Tibial nerve (tissue), 4 donors: ENCODE measurements at places on chromosomes 12 and 14.

- no peak for DNase-seq
Observed at GRCh38 chr12:2958432-2959191, 585 bp upstream of the TEAD4 start.

DNA sequence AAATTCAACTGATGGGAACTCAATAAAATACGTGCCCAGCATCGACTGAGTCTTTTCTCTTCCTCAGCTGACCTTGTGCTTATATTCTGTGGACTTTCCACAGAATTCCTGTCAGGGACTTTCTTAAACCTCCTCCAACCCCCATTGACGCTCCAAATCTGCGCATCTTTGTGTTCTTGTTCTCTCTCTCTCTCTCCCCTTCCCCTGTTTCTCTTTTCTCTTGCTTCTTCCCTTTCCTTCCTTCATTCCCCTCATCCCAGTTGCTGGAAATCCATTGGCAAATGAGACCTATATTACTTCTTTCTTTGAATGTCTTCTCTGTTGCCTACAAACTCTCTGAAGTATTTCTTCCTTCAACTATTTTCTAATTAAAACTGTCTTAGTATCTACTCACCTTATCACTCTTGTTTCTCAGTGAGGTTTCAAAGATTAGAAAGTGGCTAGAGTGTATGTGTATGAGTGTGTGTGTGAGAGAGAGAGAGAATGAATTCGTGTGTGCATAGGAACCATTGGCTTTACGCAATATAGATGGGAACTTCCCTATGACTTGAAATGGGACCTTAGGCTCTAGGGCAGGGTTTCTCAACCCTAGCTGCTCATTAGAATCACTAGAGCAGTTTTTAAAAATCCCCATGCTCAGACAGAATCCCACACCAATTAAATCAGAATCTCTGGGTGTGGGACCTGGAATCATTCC, 41.8 kb upstream of the DHRS7 start:
- no peak for DNase-seq

- DNase-seq = no peak
Observed at GRCh38 chr12:75479963-75480461, 543 bp upstream of the GLIPR1 start.

GRCh38 chr12:98799146-98799810, 154.2 kb downstream of the APAF1 start:
- no peak for DNase-seq

DNA sequence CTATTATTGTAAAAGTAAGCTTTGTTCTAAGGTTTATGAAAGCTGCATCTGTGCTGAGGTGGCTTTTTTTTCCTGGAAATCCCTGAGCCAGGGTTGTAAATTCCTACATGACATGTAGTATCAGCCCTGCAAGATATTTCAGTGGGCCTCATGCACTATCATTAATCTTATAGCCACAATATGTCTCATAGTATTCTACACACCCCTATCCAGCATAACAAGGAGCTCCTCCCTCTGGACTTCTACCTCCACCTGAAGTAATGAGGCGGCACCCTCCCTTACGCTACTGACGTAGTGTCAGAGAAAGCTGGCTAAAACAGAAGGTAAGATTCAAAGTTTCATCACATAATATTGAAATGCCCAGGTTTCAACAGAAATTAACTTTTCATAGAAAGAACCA, 35.5 kb downstream of the SLC5A8 start:
- DNase-seq = no peak
